ENCODE measurements at places on chromosomes 5 and 9. TPM values are rescaled to one million over a fixed set of nuclear protein-coding genes. Genes with fewer than 3 reads are reported as not detected.

DNA sequence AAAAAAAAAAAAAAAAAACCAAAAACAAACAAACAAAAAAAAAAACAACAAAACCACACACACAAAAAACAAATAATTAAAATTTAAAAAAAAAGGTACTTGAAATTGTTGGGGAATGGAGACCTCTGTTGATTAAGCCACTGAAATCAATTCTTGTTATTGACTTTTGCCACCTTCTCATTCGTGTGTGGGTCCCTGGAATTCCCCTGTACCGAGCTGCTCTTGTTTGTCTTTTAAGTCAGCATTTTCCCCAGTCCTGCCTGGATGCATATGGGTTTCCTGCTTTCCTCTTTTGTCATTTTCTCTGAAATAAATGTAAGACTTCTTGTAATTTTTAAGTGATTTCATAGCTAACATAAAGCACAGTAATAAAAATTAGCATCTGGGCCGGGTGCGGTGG is 45.5 kb downstream of the GPBP1 start:
- H3K4me1 ChIP-seq, result no peaks in the 10 kb centered on the region
- H3K4me3 ChIP-seq, result no peak overlapping the region
- no peaks in the 10 kb centered on the region for H3K36me3 ChIP-seq
- no peaks in the 10 kb centered on the region for H3K27me3 ChIP-seq

DNA sequence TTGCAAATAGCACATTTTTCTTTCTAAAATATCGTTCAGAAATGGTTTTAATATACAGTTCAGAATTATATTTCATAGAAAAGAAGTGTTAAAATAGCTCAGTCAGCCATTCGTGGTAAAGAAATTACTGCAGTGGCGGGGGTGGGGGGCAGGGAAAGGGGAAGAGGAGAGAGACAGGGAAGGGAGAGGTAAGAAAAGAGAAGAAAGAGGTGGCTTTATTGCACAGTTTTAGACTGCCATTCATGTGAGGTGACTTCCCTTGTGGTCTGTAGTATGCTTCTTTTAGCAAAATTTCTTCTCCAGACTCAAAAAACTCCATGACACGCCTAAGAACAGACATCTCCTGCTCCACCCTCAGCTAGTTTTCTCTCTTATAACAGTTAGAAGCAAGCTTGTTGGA is 259.6 kb downstream of the TRPM3 start:
- no peaks in the 10 kb centered on the region for H3K27me3 ChIP-seq
- H3K27ac ChIP-seq, result no peak overlapping the region
- no peaks in the 10 kb centered on the region for H3K36me3 ChIP-seq

Gene AK1
- total RNA-seq, result 23.6 TPM

DNA sequence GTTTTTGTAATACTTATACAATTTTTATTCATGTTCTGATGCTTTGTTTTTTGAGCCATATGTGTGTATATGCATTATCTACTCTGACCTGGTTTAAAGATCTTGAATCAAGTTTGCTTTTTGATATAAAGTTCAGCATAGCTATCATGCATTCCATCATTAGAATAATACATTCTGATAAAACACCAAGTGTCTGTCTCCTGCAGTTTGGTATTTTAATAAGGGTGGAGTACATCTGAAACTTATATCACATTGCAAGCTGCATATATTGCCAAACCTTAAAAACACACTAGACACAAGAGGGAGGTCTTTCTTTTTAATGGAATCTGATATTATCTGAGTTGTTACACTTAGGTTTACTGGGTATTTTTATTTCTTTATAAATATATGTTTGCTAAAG is 102.8 kb upstream of the ADAMTSL1 start:
- H3K27ac ChIP-seq, result no peak overlapping the region
- H3K27me3 ChIP-seq, result no peaks in the 10 kb centered on the region
- H3K36me3 ChIP-seq, result no peaks in the 10 kb centered on the region
- no peak overlapping the region for H3K4me3 ChIP-seq
- H3K4me1 ChIP-seq, result no peaks in the 10 kb centered on the region

Gene ZFYVE16
- total RNA-seq, result 61.9 TPM

- H3K4me3 ChIP-seq, result no peak overlapping the region
- DNase-seq, result no peak
- H3K27ac ChIP-seq, result no peak overlapping the region
- no peaks in the 10 kb centered on the region for H3K4me1 ChIP-seq
Measured at GRCh38 chr5:103066326-103066725, 53.6 kb downstream of the GIN1 start.

DNA sequence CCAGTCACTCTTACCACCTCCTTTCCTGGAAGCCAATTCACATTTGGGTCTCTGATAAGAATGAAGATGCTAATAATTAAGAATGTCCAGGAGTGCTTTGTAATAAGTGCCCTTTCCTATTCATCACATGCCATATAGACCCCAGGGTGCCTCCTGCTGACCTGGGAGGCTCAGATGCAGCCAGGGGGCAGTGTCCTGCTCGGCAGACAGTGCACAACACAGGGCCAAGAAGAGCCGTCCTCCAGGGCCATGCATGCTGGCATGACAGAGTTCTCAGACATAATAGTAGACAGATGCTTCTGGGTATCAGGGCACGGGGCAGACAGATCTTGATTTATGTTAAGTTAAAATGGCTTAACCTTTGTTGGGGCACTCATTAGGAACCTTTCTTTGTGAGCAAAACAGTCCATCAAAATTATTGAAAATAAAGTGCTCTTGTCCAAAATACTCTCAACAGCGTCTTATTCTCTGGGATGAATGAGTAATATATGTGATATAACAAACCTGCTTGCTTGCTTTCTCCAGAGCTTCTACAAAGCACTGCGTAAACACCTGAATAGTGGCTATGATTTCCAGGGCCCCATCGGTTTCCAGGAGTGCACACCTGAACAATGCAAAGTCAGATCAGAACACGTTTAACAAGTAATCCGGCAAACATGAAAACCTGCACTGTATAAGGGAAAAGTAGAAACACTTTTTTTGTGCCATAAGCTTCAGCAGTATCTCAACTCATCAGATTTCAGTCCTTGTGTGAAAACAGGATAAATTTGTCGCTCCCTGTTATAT is 192.7 kb downstream of the FANCC start:
- no peaks in the 10 kb centered on the region for H3K36me3 ChIP-seq
- no peaks in the 10 kb centered on the region for H3K4me1 ChIP-seq
- H3K27ac ChIP-seq, result no peak overlapping the region
- H3K27me3 ChIP-seq, result no peaks in the 10 kb centered on the region
- DNase-seq, result no peak

GRCh38 chr9:74589576-74589975 is 92.4 kb downstream of the RORB start:
- no peak overlapping the region for H3K4me3 ChIP-seq
- no peaks in the 10 kb centered on the region for H3K36me3 ChIP-seq
- DNase-seq, result no peak

- DNase-seq, result no peak
- no peaks in the 10 kb centered on the region for H3K36me3 ChIP-seq
- no peaks in the 10 kb centered on the region for H3K27me3 ChIP-seq
- H3K4me3 ChIP-seq, result no peak overlapping the region
- H3K4me1 ChIP-seq, result no peaks in the 10 kb centered on the region
Measured at GRCh38 chr5:145867806-145868205, 5.0 kb downstream of the GRXCR2 start.

Gene IL9
- not detected for total RNA-seq

DNA sequence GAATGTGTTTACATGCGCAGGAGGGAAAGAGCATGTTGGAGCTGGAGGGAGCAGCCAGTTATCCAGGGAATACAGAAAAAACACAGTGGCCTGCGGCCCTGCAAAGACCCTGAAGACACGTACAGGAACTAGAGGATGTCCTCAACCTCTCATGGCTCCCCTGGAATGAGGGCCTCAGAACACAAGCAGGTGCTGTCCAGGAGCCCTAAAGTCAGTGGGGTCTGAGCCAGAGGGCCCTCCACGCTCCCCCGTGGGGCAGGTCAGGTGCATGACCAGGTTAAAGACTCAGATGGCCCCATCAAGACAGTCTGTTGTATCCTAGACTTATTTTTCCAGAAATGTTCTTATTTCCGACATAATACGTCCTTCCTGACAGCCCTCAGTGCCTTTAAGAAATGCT is 106.9 kb downstream of the ROR2 start:
- no peak for DNase-seq
- H3K4me1 ChIP-seq, result no peaks in the 10 kb centered on the region
- no peak overlapping the region for H3K4me3 ChIP-seq
- no peak overlapping the region for H3K27ac ChIP-seq
- no peaks in the 10 kb centered on the region for H3K36me3 ChIP-seq

Gene LRRTM2
- 1.0 TPM for total RNA-seq

DNA sequence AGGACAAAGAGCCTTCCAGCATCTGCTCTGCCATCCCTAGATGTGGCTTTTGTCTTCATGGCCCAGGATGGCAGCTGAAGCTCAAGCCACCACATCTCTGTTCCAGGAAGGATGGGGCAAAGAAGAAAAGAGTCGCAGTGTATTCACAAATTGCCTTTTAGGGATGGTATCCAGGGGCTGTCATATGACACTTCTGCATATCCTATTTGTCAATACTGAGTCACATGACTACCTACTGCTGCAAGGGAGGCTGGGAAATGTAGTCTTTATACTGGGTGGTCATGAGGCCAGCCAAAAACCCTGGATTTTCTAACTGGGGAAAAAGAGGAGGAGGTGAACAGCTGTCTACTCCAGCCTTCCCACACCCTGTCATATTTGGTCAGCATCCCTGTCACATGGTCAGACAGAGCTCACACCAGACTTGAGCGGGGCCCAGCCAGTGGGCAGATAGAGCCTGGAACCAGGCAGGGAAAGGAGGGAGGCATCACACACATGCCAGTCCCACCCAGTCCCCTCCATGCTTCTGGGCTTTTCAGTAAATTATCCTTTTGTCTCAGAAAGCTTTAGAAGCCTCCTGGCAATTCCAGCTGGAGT is 52.0 kb downstream of the OLFM1 start:
- no peak overlapping the region for H3K4me3 ChIP-seq
- H3K4me1 ChIP-seq, result no peaks in the 10 kb centered on the region
- H3K27ac ChIP-seq, result no peak overlapping the region
- H3K27me3 ChIP-seq, result no peaks in the 10 kb centered on the region
- DNase-seq, result no peak

DNA sequence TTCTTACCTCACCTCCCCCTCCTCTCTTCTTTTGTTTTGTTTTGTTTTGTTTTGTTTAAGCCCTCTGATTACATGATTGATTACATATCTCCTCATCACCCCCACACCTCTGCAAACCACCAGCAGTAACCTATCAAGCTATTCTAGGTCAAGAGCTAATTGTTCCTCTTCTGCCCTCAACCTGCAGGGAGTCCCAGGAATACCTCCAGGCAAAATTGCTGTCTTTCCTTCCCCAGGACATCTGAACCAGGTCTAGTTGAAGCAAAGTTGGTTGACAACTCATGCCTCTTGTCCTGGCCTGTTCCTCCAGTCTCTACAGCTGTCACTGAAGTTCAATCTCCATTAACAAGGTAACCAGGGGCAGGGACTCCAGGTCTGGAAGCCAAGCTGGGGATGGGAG is 80.0 kb upstream of the PTGER4 start:
- H3K36me3 ChIP-seq, result no peaks in the 10 kb centered on the region
- no peak overlapping the region for H3K4me3 ChIP-seq
- no peaks in the 10 kb centered on the region for H3K27me3 ChIP-seq
- no peak overlapping the region for H3K27ac ChIP-seq

Gene SPACA9
- total RNA-seq, result 5.0 TPM

GRCh38 chr9:129142138-129142935 is 31.1 kb downstream of the PTPA start:
- no peak overlapping the region for H3K4me3 ChIP-seq
- peaks cover 60% of the 10 kb centered on the region for H3K4me1 ChIP-seq
- H3K27me3 ChIP-seq, result no peaks in the 10 kb centered on the region
- peak overlapping the region; percentile 100 for H3K27ac ChIP-seq

- no peak overlapping the region for H3K4me3 ChIP-seq
- H3K4me1 ChIP-seq, result no peaks in the 10 kb centered on the region
- no peaks in the 10 kb centered on the region for H3K27me3 ChIP-seq
- no peaks in the 10 kb centered on the region for H3K36me3 ChIP-seq
- no peak overlapping the region for H3K27ac ChIP-seq
- no peak for DNase-seq
Measured at GRCh38 chr9:94511134-94511954, 43.5 kb upstream of the PCAT7 start.

Gene HAVCR2
- total RNA-seq, result 26.6 TPM

Data from breast epithelium (tissue), 4 donors.